Suprapubic skin (tissue), 4 donors: ENCODE measurements at places on chromosomes 2 and 18. TPM values are rescaled to one million over a fixed set of nuclear protein-coding genes. Genes with fewer than 3 reads are reported as not detected.

DNA sequence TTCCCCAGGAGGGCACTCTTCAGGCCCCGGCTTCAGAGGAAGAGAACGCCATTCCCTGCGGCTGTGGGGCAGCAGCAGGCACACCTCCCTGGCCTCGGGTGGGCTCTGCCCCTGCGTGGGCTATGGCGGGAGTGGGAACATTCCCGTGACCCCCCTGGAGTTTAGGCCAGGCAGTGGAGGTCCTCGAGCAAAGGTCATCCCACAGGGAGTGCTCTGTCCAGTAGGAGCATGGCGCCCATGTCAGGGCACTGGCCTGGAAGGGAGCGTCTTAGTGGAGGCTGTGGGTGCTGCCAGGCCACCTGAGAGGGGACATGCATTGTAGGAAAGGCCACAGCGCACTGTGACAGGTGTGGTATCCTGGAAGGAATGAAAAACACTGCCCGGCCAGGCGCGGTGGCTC is 9.2 kb upstream of the NFATC1 start:
- H3K27me3 ChIP-seq: peaks cover 44% of the 10 kb centered on the region
- no peak overlapping the region for H3K27ac ChIP-seq
- peaks cover 2% of the 10 kb centered on the region for H3K4me1 ChIP-seq
- no peak overlapping the region for H3K4me3 ChIP-seq
- H3K36me3 ChIP-seq: no peaks in the 10 kb centered on the region
- peak; percentile 57 for DNase-seq

Gene ZNF396
- 0.98 TPM for total RNA-seq

GRCh38 chr2:62760555-62760954 is 55.0 kb downstream of the EHBP1 start:
- H3K4me3 ChIP-seq: no peak overlapping the region
- DNase-seq: no peak
- no peaks in the 10 kb centered on the region for H3K36me3 ChIP-seq
- no peak overlapping the region for H3K27ac ChIP-seq

Gene ANKRD36B
- total RNA-seq: 112 TPM

Gene HRH4
- not detected for total RNA-seq

GRCh38 chr2:8604262-8604661 is 77.6 kb upstream of the ID2 start:
- H3K4me3 ChIP-seq: no peak overlapping the region
- no peak for DNase-seq
- peaks cover 3% of the 10 kb centered on the region for H3K4me1 ChIP-seq
- H3K27me3 ChIP-seq: no peaks in the 10 kb centered on the region

Gene DNAH6
- 0.16 TPM for total RNA-seq

Gene RMDN2
- 4.1 TPM for total RNA-seq

DNA sequence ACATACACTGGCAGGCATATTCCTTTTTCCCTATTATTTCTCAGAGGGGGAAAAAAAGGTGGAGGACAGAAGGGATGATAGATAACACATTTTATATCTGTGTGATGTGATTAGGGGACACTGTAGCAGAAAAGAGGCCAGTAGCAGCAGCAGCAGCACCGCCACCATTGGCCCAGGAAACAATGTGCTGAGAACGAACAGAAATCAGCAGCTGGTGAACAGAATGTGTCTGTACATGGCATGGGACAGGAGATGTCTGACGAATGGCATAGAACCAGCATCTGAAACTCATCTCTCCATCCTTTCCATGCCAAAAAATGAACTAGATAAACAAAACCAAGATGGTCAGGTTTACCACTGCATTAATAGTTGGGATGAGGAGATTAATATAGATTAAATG is 936.1 kb upstream of the ACVR2A start:
- no peaks in the 10 kb centered on the region for H3K4me1 ChIP-seq
- H3K27ac ChIP-seq: no peak overlapping the region
- H3K4me3 ChIP-seq: no peak overlapping the region
- DNase-seq: no peak
- H3K36me3 ChIP-seq: no peaks in the 10 kb centered on the region

Gene CDH7
- not detected for total RNA-seq

GRCh38 chr18:6315517-6316331 is 99.0 kb downstream of the L3MBTL4 start:
- peaks cover 4% of the 10 kb centered on the region for H3K36me3 ChIP-seq
- no peaks in the 10 kb centered on the region for H3K4me1 ChIP-seq
- H3K27ac ChIP-seq: no peak overlapping the region
- no peak for DNase-seq
- no peaks in the 10 kb centered on the region for H3K27me3 ChIP-seq

GRCh38 chr2:39719317-39719716 is 53.6 kb downstream of the TMEM178A start:
- DNase-seq: no peak
- no peaks in the 10 kb centered on the region for H3K36me3 ChIP-seq
- H3K27ac ChIP-seq: no peak overlapping the region
- no peak overlapping the region for H3K4me3 ChIP-seq
- no peaks in the 10 kb centered on the region for H3K4me1 ChIP-seq
- H3K27me3 ChIP-seq: no peaks in the 10 kb centered on the region

Gene ECEL1
- 0.83 TPM for total RNA-seq

DNA sequence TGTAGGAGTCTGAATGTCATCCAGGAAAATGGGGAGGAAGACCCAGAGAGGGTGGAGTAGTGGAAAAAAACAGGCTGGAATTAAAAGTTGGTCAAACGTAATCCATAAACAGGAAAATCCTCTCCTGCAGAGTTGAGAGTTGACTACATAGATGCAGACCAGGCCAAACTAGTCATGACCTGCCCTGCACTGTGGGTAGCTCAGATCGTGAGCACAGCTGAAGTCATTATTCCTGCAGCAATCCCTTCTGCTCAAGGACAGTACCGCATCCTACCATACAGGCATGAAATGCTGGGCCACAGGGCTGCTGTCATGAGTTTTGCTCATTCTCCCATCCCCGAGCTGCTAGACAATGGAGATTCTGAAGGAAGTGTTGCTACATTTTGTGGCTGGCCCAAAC is 352.2 kb downstream of the EN1 start:
- no peak overlapping the region for H3K4me3 ChIP-seq
- no peak for DNase-seq
- peaks cover 8% of the 10 kb centered on the region for H3K4me1 ChIP-seq
- H3K27me3 ChIP-seq: no peaks in the 10 kb centered on the region
- no peak overlapping the region for H3K27ac ChIP-seq

DNA sequence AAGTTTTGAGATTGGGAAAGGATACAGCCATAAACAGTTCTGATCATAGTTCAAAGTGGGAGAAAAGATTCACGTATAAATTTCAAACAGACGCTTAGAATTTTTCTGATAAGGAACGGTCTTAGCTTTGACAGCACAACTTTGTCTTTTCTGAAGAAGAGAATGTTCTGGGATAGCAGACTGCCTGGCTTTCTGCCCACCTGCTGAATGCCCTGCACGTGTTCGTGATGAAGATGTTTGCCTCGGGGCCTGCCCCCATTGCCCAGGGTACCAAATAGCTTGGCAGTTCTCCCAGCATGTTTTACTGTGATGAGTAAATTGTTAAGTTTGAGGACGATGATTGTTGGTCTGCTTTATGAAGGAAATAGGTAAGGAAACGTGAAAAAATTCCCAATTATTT is 4.6 kb downstream of the MRPL33 start:
- peaks cover 12% of the 10 kb centered on the region for H3K36me3 ChIP-seq
- no peak overlapping the region for H3K27ac ChIP-seq
- no peaks in the 10 kb centered on the region for H3K27me3 ChIP-seq
- no peak for DNase-seq

Gene COL3A1
- 19.2 TPM for total RNA-seq

Gene MAL
- total RNA-seq: 13.0 TPM

DNA sequence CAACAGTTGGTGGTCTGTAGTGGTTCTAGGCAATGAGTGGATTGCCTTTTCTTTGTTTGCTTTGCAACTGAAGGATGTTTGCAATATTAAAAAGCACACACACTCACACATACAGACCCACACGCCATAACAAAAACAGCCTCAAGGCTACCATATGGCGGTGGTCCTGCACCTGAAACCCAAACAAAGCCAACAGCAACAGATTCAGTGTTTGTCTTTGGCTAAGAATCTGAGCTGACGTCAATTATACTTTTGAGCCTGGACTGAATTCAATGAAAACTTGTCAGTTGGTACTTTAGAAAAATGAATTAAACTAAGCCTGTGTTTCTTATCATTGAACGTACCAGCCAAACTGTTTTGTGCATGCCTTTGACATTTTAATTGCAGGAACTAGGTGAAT is 65.0 kb upstream of the NYAP2 start:
- H3K4me3 ChIP-seq: no peak overlapping the region
- H3K36me3 ChIP-seq: no peaks in the 10 kb centered on the region
- no peaks in the 10 kb centered on the region for H3K27me3 ChIP-seq
- H3K27ac ChIP-seq: no peak overlapping the region
